ENCODE measurements at places on chromosomes 11 and 22.

GRCh38 chr11:104254347-104254746 lies 90.4 kb upstream of the PDGFD start:
- DNase-seq: no peak

- no peak for DNase-seq
These were observed 75.8 kb downstream of the CD44 start for GRCh38 chr11:35214792-35215193.

DNA sequence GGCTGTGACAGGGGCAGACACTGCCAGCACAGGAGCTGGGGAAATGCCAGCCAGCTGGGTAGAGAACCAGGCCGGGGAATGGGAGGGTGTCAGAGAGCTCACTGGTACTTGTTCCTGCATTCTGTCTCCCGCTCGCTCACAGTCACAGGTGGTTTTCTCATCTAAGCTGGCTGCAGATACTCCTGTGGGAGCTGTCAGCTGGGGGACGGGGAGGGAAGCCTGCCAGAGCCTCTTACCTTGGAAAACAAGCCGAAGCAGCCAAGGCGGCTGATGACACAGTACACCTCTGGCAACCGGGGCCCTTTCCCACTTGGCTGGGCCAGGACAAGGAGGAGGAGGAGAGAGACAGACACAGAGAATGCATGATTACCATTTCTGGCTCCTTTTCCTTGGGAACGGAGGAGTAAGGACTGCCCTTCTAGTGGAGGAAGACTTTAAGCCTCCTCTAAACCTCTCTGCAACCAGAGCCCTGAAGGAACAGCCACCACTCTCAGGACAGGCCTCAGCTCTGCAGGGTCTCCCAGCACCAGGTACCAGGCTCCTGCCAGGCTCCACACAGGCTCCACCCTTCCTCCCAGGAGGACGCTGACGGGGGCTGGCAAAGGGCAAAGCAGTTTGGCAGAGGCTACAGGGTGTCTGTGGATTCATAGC lies 25.1 kb downstream of the RPL27A start:
- DNase-seq: no peak

GRCh38 chr22:19440411-19441195 lies 6.9 kb downstream of the C22orf39 start:
- no peak for DNase-seq

- DNase-seq: no peak
These were observed 7.1 kb downstream of the SFI1 start for GRCh38 chr22:31503211-31503964.

DNA sequence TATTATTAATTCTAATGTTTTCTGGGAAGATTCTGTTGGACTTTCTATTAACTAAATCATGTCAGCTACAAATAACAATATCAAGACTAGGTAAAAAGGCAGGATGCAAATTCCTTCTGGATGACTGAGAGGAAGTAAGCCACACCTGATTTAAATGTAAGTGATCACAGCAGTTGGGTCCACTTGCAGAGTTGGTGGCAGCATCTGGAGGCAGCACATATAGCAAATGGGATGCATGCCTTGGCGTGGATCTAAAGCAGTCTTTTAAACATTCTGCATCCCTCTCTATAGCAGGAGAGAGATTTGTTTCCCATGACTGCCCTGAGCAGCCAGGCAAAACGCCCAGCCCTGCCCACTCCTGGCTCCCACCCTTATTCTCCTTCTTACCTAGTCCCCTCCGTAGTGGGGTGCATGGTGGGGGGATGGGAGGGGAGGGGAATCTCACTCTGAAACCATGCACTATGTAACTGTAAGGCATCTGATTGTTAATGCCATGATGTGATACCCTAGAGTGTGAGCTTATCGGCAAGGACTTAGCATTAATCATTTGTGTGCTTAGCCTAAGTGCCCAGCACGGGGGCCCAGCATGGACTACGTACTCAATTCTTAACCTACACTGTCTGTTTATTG lies 130.3 kb downstream of the EFCAB6 start:
- no peak for DNase-seq

DNA sequence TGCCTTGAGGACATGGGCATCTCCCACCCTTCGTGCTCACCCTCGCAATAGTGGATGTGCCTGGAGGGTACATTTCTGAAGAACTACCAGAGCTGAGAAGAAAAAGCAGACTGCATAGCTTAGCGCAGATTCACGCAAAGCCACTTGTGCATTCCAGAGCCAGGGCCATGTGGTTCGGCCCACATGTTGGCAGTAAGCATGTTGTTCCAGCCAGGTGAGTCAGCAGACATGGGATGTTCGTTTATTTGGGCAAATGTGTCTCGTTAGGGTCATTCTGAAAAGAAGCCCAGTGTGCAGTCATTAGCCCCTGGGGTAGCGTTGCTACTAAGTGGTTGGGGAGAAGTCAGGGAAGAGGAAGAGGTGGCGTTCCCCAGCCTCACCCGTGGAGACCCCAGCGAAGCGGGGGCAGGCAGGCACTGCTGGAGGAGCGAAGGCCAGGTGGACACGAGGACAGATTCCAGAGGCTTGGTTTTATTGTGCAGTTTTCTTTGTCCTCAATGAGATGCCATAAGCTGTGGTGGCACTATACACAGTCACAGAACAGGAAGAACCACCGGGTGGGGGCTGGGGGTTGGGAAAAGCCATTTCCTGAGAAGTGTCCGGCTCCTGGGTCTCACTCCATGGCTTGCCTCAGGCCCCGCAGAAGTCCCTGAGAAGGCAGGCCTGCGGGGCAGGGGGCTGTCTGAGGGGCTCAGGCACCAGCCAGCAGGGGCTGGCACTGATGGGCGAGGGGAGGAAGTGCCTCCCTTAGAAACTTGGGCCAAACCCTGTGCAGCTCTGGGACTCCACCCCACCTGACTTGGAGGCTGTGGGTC lies 5.0 kb downstream of the THY1 start:
- no peak for DNase-seq
